ENCODE measurements at places on chromosomes 11 and 22. TPM values are rescaled to one million over a fixed set of nuclear protein-coding genes. Genes with fewer than 3 reads are reported as not detected.

The RAC2 gene
- total RNA-seq = 11.2 TPM

DNA sequence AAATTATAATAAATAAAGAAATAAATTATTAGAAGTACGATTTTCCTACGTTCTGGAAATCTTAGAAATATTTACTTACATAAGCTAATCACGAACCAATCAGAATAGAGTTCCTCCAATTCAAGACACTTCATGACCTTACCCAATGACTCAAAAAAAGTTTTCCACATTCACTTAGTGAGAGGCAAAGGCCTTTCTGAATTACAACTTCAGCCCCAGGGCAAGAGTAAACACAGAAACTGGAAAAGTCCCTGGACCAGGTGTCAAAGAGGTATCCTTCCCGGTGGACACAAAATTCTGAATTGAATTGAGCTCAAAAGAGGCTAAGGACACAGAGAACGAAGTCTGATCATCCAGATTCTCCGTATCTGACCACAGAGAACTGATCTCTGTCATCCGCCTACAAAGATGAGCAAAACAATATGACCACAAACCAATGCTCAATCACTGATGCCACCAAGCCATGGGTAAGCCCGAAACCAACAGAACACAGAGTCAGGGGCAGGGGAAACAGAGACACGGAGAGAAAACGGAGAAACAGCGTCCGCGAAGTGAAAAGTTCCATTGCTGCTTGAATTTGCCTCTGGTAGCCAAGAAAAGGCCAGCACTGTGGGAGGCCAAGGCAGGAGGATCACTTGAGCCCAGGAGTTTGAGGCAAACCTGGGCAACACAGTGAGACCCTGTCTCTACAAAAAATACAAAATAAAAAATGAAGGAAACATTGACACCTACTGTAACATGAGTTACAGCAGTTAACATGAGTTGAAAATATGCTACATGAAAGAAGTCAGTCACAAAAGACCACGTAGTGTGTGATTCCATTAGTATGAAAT, 6.8 kb downstream of the BID start:
- no peak for DNase-seq

DNA sequence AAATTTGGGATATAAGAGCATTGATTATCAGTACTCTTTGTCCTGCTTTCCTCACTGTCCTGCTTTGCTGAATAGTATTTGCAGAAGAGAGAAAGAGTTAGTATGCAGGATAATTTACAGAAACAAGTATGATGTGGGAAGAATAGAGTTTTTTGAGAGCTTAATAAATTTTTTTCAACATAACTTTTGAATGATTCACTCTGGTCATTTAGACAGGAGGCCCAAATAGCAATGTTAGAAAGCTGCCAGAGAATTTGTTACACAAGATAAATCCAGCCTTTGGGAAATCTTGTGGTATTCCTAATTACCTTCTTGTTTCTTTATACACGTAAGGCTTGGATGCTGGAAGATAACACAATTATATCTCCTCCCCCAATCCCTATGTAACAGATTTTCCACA, 484.6 kb downstream of the CNTN5 start:
- no peak for DNase-seq

DNA sequence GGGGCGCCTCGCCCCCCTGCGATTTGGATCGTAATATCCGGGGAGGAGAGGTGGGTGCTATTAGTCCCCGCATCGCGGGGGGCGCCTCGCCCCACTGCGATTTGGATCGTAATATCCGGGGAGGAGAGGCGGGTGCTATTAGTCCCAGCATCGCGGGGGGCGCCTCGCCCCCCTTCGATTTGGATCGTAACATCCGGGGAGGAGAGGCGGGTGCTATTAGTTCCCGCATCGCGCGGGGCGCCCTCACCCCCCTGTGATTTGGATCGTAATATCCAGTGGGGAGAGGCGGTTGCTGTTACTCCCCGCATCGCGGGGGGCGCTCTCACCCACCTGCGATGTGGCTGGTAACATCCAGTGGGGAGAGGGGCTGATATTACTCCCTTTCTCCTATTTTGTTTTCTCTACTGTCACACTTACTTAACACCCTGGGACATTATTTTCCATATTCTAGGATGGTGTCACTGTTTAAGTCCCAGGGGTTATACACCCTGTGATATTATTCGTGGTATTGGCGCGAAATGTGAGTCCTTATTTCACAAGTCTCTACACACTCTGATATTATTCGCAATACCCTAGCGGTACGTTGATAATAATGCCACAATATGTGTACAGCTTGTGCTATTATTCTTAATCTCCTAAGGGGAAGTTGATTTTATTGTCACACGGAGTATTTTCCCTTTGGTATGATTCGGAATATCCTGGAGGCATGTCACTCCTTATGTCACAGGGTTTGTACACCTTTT, 57.8 kb upstream of the ALDH3B2 start:
- peak; percentile 5 for DNase-seq

Data from dermis blood vessel endothelial cell (primary cell).